Femur (tissue), 1 donor: ENCODE measurements at places on chromosomes 1 and 21.
A peak's percentile ranks its signal among the peaks of the same experiment; 100 is the strongest.

- no peak for DNase-seq
These were observed 46.6 kb upstream of the IPO9 start for GRCh38 chr1:201782353-201782752.

DNA sequence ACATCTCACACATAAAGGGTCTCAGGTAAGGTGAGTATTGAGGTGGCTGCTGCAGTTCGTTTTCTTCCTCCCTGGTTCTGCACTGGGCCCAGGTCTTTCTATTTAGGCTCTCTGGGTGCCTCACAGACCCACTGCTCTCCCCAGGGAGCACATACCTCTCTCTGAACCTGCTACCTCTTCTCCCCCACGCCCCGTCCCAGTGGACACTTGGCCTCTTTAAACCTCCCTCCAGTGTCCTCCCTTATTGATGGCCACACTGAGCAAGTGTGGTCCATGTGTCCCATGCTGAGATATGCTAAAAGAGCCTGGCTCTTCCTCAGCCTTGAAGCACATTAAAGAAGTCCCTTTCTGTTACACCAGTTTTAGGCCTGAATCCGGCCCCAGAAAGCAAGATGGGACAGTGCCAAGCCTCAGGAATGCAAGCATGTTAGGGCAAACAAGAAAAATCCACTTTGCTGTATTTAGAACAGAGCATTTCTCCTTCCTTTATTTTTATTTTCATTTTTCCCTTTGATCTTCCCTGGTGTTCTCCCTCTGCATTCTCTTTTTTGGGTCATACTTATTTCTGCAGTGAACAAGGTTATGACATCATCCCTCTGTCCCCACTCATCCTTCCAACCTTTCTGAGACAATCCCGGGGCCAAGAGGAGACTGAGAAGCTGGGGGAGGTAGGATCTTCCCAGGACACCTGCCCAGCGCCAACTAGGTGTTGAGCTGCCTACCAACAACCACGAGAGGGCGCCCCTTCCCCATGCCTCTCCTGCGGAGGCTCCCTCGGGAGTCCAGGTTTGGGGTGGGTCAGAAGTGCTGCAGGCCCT, 5.0 kb upstream of the CHI3L2 start:
- DNase-seq = peak; percentile 71

DNA sequence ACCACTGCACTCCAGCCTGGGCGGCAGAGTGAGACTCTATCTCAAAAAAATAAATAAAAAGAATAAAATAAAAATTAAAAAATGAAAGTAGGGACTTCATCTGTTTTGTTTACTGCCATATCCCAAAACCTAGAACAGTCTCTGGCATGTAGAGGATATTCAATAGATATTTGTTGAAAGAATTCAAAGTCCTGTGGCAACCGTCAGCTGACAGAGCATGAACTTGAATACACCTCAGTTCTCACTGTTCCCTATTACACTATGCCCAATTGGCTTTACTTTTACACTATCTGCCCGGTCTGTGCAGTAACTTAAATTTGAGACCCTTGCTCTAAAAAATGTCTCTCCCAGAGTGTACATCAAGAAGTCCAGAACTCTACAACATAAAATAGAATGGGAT, 46.2 kb downstream of the PRDX6 start:
- no peak for DNase-seq

DNA sequence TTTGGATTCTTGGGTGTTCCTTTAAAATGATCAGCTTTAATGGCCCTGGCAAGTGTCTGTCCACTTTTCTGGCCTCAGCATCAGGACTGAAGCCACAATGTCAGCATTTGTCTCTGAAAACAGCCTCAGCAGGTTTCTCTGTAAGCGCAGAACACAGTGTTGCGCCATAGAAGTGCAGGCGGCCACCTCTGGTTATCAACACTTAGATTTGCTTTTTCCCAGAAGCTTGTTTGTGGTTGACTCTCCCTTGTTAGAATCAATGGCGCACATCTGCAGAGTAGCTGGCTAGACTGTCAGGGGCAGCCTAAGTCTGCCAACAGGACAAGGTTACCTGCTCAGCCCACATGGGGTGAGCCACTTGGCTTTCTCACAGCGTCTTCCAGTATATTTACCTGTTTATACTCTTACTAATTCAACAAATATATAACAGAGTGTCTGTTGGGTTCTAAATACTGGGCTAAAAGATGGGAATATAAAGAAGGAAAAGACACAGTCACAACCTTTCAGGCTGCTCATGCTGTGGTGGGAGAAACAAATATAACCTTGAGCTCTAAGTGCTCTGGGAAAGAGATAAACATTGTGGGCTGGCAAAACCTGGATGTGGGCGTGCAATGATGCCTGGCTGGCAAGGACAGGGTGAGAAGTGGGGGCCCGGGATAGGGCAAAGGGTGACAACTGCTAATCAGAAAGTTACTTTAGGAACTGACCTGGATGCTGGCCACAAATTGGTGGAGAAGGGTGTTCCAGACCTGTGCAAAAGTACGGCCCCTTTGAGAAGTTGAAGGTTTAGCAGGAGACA, 149.3 kb upstream of the KIAA0040 start:
- no peak for DNase-seq

DNA sequence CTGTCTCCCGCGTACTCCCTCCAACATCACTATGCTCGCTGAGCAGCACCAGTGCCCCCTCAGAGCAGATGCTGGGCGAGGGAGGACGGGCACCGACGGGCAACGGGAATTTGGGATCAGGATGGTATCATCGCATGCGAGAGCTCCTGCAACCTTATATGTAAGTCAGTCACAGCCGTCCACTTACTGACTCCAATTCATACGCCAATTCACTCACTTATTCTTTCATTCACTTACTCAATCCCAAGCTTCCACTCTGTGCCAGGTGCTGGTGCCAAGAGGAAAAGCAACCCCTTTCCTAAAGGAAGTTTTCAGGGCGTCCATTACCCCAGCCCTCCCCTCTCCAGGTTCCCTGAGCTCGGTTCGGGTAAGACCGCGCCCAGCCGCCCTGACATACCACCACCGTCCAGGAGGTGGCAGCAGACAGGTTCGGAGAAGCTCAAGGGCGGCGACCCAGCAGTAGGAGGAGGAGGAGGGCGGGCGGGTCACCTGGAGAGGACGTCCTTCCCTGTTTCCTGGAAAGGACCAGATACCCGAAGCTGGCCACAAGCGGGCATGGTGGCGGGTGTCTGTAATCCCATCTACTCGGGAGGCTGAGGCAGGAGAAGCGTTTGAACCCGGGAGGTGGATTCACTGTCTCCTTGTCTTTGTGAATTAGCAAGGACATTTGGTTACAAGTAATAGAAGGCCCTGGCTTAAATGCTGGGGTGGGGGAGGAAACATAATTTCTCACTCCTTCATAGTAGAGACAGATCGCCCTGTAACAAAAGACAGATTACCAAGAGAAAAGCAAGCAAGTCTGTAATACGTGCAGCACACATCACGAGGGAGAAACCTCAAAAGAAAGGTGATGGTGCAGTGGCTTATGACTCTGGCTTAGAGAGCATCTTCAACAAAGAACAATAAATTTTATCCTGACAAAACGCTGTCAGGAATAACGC, 7.6 kb upstream of the IL22RA1 start:
- peak; percentile 86 for DNase-seq

- DNase-seq = peak; percentile 17
These were observed 282.3 kb downstream of the USH2A start for GRCh38 chr1:216140730-216141524.

- DNase-seq = no peak
These were observed 173.7 kb upstream of the COA6 start for GRCh38 chr1:234199476-234200127.

DNA sequence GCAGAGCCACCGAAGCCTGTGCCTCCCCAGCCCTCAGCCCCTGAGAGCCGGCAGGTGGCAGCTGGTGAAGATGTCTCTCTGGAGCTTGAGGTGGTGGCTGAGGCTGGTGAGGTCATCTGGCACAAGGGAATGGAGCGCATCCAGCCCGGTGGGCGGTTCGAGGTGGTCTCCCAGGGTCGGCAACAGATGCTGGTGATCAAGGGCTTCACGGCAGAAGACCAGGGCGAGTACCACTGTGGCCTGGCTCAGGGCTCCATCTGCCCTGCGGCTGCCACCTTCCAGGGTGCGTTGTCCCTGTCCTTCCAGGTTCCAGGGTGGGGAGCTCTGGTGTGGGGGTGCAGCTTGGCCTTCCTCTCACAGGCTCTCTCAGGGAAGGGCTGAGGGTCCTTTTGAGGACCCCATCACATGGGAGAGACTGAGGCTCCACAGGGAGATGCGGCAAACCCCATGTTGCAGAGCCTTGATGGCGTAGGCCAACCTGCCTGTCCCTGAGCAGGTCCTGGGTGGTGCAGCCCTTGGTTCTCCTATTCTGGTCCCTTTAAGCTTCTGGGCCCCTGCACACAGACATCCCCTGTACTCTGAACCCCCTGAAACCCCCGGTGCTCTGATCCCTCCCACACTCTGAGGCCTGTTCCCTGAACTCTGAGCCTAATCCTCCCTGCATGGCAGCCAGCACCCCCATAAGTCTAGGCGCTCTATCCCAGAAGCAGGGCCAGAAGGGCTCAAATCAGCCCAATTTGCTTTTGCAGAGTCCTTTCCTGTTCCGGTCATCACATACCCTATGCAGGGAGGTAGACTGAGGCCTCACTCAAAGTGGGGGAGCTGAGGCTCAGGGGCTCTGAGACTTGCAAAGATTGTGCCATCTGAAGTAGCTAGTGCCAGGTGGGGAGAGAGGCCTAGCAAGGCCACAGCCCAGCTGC, 88.5 kb downstream of the TRIM11 start:
- no peak for DNase-seq

- DNase-seq = no peak
These were observed 2.6 kb upstream of the TNFRSF9 start for GRCh38 chr1:7943251-7943650.

GRCh38 chr1:109396871-109397580, 692 bp downstream of the SORT1 start:
- DNase-seq = no peak
